ENCODE measurements at places on chromosomes 11 and 22.

GRCh38 chr11:11931461-11932055 lies 76.9 kb downstream of the DKK3 start:
- DNase-seq: peak; percentile 32

- DNase-seq: no peak
These were observed 56.5 kb upstream of the PRR5 start for GRCh38 chr22:44645531-44645930.

- no peak for DNase-seq
These were observed 205.5 kb downstream of the CTTN start for GRCh38 chr11:70603756-70604211.

DNA sequence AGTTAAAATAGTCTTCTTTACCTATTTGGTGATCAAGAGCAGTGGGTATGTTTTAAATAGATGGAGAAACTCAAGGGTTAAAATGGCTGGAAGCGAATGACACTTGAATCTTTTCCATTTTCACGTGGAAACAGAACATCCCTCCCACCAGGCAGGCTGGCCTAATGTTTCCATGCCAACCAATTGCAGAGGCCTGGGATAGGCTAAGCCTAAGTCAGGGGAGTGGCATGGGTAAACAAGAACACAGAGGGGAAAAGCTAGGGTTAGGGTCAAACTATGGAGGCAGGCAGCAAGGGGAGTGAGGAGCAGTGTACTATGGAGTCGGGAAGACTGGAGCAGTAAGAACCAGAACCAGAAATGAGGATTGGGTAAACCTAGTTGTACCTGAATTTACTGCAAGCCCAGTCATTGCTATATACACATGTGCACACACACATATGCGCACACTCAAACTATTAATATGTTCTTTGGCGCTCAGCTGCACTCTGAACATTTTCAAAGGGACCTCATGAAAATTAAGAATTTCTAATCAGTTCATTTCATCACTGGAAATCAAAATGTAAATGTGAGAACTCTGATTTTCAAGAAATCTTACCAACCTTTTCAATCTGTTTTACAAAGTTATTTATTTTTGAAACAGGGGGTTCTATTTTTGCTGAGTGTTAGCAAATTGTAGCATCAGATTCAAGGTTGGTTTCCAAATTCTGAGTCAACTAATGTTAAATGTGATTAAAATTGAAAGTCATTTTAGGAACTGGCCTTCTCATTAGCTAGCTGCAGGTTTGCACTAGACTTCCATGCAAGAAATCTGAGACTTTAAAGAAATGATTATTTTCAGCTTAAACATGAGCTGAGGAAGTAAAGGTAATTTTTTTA lies 327.0 kb upstream of the CCDC90B start:
- DNase-seq: peak; percentile 57

DNA sequence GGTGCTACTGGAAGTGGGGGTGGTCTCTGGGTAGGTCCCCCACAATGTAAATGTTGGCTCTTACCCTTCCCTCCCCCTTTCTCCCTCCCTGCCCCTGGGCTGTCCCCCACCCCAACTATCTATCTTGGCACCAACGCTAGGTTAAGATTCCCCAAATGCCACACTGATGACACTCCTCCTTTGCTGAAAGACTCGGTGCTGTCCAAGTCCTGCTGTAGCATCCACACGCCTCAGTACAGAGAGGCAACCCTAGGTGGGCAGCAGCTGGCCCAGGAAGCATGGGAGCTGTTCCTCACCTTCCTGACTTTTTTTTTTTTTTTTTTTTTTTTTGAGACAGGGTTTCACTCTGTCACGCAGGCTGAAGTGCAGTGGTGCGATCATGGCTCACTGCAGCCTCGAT lies 3.4 kb upstream of the KCTD17 start:
- DNase-seq: no peak

DNA sequence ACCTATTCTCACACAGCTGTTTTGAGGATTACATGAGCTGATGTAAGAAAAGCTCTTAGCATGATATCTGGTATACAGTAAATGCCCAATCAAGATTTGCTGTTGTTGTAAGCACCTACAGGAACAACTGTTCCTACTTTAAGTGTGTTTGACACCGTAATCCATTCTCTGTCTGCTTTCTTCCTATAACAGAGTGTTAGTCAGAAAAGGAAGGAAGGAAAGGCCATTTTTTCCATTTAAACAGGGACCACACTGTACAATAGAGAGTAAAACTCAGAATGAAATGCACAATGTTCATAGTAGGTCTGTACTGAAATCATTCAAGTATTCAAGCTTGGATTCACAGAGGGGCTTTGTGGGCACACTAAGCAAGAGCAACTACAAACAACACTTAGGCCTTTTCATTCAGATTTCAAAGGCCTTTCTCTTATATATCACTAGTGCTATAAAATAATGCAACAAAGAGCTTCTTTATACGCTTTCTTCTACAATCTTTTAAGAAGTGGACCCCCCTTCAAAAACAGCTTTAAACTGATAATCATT lies 21.5 kb downstream of the MTCH2 start:
- DNase-seq: peak; percentile 40

- no peak for DNase-seq
These were observed 15.1 kb downstream of the POU2AF1 start for GRCh38 chr11:111363985-111364384.
